Calu3 (cell line): ENCODE measurements at places on chromosomes 7 and 10. TPM values are rescaled to one million over a fixed set of nuclear protein-coding genes. Genes with fewer than 3 reads are reported as not detected.

GRCh38 chr7:134828361-134828760 lies 48.9 kb downstream of the CALD1 start:
- no peak for DNase-seq

GRCh38 chr7:139673230-139673629 lies 104.6 kb downstream of the HIPK2 start:
- DNase-seq: no peak

DNA sequence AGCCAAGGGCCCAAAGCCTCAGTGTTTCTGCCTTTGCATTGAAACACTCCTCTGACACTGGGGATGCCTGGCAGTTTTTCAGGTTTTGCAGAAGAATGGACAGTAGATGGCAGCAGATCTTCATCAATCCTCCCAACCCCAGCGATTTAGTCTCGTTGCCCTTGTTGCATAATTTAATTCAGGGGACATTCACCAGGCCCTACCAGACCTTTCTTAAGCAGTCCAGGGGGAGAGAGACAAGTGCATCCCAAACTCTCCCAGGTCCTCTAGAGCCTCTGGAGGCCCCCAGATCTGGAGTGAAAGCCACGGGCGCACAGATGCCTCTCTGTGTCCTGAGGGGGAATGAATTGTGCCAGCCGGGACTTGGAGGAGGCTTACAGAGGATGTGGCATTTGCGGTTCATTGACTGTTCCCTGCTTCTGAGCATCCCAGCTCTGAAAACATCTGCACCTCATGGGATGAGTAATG lies 29.6 kb downstream of the MINDY4 start:
- peak; percentile 76 for DNase-seq

DNA sequence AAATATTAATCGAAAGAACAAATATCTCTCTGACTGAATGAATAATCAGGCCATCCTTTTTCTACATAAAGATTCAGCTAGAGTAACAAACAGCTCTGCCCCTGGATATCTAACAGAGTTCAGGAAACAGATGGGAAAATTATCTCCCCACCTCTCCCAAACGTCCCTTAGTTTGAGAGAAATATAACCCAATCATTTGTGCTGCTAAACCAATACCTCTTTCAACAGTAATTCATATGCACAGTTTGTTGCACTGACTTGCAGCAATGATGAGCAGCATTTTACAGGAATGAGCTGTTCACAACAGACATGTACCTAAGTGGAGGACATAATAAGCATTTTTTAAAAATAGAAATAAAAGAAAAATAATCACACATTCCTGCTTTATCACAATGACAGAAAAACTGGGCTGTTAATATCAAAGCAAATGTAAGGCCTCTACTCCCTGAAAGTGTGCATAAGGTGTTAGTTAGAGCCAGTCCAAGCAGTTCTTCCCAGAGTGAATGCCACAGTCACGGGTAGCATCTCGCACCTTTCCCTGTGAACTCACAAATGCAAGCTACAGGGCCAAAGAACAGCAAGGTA lies 2.3 kb downstream of the CREB3L2 start:
- DNase-seq: no peak

DNA sequence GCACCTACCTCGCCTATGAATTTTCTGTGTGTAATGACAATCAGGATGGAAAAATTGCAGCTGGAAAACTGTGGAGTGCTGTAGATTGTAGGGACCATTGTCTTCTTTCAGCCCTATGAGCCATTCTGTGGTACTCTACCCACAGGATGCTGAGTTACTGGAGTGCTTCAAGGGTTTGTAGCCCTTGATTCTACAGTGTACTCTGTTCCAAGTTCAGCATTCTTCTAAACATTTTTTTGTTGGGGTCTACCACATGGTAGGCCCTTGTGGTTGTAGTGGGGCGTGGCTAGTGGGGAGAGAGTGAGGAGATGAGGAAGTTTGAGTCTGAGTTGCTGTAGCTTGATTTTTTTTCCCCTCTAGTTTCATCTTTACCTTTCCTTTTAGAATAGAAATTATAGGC lies 33.5 kb downstream of the REEP3 start:
- DNase-seq: peak; percentile 79

- DNase-seq: no peak
Observed at GRCh38 chr7:143316492-143316891, 581 bp downstream of the CLCN1 start.

- no peak for DNase-seq
Observed at GRCh38 chr10:46236941-46237681, 49.7 kb upstream of the ANTXRL start.

KIAA1217 gene
- total RNA-seq: 46.2 and 49.2 TPM in 2 replicates

GRCh38 chr10:2944788-2945187 lies 122.6 kb upstream of the PFKP start:
- DNase-seq: no peak

OPALIN gene
- total RNA-seq: not detected in 2 replicates

DNA sequence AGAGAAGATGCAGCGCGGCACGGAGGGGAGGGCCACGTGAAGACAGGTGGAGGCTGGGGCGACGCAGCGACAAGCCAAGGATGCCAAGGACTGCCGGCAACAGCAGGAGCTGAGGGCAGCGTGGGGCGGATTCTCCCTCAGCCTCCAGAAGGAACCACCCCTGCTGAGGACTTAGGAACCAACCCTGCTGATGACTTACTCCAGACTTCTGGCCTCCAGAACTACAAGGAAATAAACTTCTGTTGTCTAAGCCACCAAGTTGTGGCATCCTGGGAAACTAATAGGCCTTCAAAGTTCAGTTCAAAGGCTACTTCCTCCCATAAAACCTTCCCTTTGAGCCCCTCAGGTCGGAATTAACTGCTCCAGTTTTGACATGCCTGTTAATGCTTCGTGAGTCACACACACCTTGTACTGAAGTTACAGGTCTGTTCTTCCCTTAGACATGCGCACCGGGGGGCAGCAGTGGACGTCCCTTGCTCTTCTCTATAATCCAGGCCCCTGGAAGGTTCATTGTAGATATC lies 88.4 kb upstream of the RHEB start:
- DNase-seq: no peak
